Foreskin melanocyte (primary cell): ENCODE measurements at places on chromosomes 12 and 14.

DNA sequence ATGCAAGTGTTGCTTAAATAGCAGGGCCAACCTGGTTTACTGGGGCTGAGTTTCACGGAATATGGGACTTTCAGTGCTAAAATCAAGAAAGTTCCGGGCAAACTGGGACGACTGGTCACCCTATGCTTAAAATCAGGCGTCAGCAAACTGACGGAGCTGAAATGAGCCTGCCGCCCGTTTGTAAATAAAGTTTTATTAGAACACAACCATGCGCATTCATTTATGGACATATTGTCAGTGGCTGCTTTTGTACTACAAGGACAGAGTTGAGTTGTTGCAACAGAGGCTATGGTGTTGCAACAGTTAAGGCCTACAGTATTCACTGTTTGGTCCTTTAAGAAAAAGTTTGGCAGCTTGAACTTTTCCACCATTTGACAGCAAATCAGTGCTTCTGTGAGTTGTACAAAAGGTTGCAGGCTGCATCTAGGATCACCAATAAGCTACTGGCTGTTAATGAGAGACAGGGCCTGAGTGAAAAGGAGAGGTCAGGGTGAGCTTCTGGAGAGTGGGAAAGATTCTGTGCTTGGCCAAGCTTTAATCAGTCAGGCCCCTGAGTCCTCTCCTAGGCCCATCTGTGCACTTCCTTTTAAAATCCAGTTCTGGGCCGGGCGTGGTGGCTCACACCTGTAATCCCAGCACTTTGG is 13.3 kb downstream of the SELPLG start:
- no peak for DNase-seq

- no peak for DNase-seq
These were observed 35.9 kb downstream of the RNFT2 start for GRCh38 chr12:116774020-116774419.

DNA sequence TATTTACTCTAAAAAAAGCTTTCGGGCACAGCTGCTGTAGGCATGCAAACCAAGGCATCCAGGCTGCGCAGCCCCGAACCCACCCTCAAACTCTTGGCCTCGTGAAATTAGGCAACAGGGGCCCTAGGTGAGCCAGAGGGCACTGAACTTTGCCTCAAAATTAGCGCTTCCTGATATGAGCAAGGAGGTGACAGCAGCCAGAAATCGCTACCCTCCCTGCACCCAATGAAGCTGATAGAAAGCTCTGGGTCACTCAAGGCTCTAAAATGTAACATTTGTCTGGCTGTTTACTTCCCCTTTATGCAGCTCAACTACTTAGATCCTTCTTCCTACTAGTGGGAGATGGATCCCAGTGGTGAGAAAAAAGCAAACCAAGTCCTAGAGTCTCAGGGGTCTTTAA is 61.8 kb downstream of the PITPNM2 start:
- DNase-seq, result no peak

DNA sequence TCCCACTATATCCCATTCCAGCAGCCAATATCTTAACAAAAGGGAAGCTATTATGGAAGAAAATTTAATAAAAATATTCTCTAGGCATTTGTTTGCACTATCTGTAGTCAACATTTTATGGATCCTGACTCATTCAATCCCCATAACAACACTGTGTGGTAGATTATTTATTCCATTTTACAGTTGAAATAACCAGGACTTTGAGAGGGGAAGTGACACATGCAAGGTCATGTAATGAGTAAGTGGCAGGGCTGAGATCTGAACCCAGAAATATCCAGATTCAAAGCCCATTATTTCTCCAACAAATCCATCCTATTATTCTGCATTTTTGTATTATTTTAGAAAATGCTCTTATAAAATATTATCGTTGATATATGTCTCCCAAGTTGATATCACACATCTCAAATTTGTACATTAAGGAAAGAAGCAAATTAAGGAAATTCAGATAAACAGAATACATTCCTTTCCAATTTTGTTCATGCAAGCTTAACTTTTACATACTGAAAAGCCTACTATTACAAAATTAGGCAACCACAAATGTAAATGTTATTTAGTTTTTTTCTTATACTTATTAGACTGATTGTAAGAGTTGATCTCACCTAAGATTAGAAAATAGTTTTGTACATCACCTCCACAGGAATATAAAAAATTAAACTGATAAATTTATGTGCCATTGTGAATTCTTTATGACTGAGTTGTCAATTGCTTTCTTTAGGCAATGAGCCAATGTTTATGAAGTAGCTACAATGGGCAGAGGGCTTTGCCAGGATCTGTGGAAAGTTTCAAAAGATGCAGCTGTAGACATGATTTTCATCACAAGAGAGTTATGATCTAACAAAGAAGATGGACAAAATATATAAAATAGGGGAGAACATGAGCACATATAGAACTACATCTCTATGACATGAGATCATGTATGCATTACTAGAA is 55.1 kb upstream of the E2F7 start:
- DNase-seq, result no peak

- DNase-seq, result no peak
These were observed 4.4 kb upstream of the CEBPE start for GRCh38 chr14:23123419-23123818.
